ENCODE measurements at places on chromosomes 3 and 15. TPM values are rescaled to one million over a fixed set of nuclear protein-coding genes. Genes with fewer than 3 reads are reported as not detected.

GRCh38 chr15:87294854-87295253, 961.7 kb downstream of the NTRK3 start:
- H3K27ac ChIP-seq: no peak overlapping the region
- no peak overlapping the region for H3K4me3 ChIP-seq
- H3K36me3 ChIP-seq: no peaks in the 10 kb centered on the region
- H3K4me1 ChIP-seq: no peaks in the 10 kb centered on the region
- no peak for DNase-seq

GRCh38 chr15:51883271-51883837, 53.9 kb downstream of the TMOD3 start:
- H3K4me1 ChIP-seq: no peaks in the 10 kb centered on the region
- H3K27ac ChIP-seq: no peak overlapping the region
- no peak overlapping the region for H3K4me3 ChIP-seq
- peaks cover 4% of the 10 kb centered on the region for H3K36me3 ChIP-seq
- H3K27me3 ChIP-seq: no peaks in the 10 kb centered on the region
- DNase-seq: no peak

GRCh38 chr3:153029350-153029749, 132.7 kb upstream of the RAP2B start:
- H3K4me3 ChIP-seq: no peak overlapping the region
- peaks cover 3% of the 10 kb centered on the region for H3K4me1 ChIP-seq
- H3K36me3 ChIP-seq: no peaks in the 10 kb centered on the region

The CAND2 gene
- 1.00 TPM for total RNA-seq

DNA sequence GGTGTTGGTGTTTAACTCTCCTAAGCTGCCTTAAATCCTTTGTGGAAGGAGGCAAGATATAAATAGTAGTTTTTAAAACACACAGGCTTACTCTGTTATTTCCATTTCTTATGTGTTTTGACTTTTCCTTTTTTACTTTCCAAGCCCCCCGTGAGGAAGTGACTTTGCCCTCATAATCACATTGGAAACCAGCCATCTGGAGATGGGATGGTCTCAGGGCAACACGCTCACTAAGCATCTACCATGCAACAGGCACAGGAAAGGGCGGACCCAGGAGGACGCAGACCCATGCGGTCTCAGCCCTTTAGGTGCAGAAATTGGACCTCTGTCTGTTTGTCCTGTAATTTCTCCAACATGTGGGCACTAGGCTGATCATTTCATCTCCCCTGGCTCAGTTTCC, 115.7 kb downstream of the PDZRN3 start:
- no peaks in the 10 kb centered on the region for H3K4me1 ChIP-seq
- H3K27ac ChIP-seq: no peak overlapping the region
- no peaks in the 10 kb centered on the region for H3K36me3 ChIP-seq

All from B cell (primary cell).